ENCODE measurements at places on chromosomes 16 and 17.

DNA sequence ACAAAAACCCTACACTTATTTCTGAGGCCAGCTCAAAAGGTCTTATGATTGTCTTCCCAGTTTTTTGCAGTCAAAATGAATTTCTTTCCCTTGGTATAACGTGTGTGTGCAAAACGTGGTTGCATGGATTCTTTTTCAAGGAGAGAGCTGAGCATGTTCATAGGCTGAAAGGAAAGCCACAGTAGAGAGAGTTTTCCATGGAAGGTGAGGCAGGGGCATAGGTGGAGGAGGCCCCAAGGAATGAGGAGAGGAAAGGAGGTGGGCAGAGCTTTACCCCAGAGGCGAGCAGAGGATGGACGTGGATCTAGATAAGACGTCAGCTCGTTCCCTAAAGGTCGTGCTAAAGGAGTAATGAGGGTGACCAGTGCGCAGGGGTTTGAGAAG lies 22.8 kb downstream of the TRPV2 start:
- H3K27ac ChIP-seq, result peak overlapping the region; percentile 82
- H3K36me3 ChIP-seq, result peaks cover 33% of the 10 kb centered on the region
- DNase-seq, result no peak

DNA sequence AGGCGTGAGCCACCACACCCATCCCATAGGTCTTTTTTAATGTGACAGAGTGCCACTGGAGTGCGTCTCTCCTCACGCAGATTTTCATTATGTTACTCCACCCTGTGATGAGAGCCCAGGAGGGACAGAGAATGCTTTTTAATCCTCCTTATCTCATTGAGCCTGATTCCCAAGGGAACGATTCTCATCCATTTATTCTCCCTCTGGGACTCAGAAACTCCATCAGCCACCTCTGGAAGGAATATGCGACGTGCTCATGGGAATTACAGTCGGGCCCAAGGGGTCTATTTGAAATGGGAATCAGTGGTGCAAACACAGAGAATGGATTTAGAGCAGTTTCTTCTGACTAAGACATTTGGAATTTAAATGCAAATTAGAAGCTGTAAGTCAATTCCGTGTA lies 155.9 kb upstream of the HSBP1 start:
- no peaks in the 10 kb centered on the region for H3K4me1 ChIP-seq
- H3K4me3 ChIP-seq, result no peak overlapping the region
- no peak for DNase-seq
- H3K27me3 ChIP-seq, result no peaks in the 10 kb centered on the region

DNA sequence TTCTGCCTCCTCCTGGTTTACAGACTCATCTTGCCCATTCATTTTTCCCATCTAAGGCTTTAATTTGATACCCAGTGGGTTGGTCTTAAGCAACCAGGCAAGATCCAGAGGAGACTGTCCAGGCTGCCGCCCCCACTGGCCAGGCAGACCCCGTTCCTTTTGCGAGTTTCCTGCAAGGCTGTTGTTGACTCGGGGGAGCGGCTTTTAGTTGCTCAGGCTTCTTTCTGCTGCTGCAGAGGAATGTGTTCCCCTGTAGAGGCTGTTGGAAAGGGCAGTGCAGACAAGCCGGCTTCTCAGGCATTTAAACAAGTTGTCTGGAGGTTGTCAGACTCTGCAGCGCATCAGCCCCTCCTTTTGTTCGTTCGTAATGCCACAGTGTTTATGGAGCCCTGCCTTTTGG lies 231.2 kb downstream of the PRKCA start:
- no peak for DNase-seq
- no peaks in the 10 kb centered on the region for H3K4me1 ChIP-seq
- H3K36me3 ChIP-seq, result no peaks in the 10 kb centered on the region
- H3K27me3 ChIP-seq, result no peaks in the 10 kb centered on the region
- H3K27ac ChIP-seq, result no peak overlapping the region

- no peak for DNase-seq
- H3K27ac ChIP-seq, result no peak overlapping the region
- H3K4me1 ChIP-seq, result no peaks in the 10 kb centered on the region
Measured at GRCh38 chr16:11986521-11987057, 10.1 kb downstream of the SNX29 start.

DNA sequence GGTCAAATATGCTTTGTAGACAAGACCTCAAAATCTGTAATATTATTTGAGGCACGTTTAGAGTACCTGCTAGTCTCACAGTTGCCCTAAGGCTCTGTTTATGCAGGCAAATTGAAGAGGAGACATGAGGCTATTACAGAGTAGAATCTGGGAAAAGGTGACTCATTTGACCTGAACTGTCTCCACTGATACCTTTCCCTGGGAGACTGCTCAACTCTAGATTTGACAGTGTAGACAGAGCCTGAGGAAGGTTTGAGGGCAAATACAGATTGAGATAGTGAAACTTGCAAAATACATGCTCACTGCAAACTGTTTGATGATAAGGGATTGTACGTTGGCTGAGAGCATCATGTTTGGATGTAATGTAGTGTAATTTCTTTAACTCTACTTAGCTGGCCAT lies 1266.6 kb upstream of the CDH8 start:
- no peaks in the 10 kb centered on the region for H3K4me1 ChIP-seq
- H3K36me3 ChIP-seq, result no peaks in the 10 kb centered on the region
- no peak for DNase-seq
- no peak overlapping the region for H3K27ac ChIP-seq
- H3K27me3 ChIP-seq, result no peaks in the 10 kb centered on the region
- no peak overlapping the region for H3K4me3 ChIP-seq
